ENCODE measurements at places on chromosomes 13 and 19.

DNA sequence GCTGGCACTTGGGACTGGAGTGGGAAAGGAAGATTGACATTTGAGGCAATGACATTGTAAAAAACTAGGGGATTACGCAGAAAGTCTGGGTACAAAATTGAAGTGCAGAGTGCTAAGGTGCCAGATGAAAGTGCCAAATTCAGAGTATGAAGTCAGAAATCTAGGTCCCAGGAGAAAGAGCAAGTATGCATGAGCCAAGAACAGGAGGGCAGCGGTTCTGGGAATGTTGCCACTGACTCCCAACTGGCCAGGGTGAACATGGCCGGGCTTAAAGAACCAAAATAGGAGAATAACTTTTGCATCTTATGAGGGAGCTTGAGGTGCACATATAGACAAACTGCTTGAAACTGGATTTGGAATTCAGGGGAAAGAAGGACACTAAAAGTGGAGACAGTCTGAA is 495.8 kb upstream of the KLF12 start:
- DNase-seq, result no peak

DNA sequence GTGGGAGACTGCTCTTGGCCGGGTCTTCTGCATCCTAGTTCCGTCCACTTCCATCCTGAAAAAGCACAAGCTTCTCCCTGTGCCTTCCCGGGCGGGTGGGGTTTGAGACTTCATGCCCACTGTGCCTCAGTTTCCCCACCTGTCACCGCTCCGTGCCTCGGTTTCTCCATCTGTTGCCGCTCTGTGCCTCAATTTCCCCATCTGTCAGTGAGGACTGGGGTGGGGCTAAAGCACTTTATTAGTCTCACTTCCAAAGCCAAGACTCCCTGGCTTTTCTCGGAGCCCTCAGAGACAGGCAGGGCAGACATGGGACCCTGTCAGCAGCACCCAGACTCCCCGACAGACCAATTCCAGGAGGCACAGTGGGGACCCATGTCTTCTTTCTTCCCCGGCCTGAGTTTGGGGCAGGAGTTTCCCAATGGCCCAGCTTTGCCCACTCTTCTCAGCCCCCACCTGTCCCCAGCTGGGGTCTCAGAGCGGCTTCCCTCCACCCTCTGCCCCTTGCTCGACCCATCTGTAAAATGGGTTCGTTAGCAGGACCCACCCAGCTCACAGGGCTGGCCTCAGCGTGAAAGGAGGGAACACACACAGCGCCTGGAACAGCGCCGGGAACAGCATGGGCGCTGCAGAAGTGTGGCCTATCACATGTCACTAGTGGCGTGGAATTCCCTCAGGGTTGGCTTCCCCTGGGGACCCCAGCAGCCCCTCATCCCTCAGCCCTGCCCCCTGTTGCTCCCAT is 4.6 kb upstream of the PEAK3 start:
- no peak for DNase-seq

DNA sequence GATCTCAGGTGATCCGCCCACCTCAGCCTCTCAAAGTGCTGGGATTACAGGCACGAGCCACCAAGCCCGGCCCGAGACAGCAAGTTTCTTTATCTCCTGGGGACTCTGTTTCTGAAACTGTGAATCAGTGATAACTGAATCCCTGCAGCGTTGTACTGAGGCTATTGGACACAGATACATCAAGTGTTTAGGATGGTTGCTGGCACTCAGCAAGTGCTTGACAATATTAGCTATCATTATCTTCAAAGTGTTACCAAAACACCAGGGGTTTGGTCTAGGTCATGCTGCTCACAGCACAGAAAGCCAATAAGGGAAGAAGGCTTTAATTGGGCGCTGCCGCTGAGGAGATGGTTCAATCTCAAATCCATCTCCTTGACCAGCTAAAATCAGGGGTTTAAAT is 20.5 kb upstream of the PNMA8C start:
- no peak for DNase-seq

- DNase-seq, result no peak
Observed at GRCh38 chr19:17393002-17393401, 994 bp downstream of the CCDC194 start.

DNA sequence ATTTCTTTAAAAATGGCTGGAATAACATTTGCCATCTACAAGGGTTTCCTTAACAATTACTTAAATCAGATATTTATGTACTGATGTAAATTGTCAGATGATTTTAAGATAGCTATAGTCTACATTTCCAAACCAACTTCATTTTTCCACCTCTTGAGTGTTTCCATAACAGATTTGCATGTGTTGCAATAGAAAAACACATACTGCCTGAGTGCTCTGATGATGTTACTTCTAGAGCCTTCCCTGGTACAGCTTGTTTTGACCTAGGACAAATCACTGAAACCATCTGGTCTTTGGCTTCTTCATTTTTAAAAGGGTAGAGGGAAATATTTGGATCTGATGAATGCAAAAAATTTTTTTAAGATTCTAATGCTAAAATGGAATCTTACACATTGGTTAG is 245.9 kb downstream of the PCDH9 start:
- no peak for DNase-seq

DNA sequence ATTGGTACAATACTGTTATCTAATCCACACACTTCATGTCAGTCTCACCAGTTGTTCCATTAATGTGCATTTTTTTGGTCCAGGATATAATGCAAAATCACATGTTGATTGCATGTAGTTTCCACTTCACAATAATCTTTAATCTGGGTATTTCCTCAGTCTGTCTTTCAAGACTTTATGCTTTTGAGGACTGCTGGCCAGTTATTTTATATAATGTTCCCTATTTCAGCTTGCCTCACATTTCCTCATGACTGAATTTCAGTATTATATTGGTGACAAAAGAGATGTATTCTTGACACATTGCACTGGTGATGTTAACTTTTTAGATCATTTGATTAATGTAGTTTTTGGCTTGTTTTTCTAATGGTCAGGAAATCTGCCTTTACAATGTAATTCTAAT is 368.3 kb downstream of the IRS2 start:
- DNase-seq, result no peak

GRCh38 chr13:41382431-41382830 is 71.4 kb downstream of the NAA16 start:
- DNase-seq, result no peak

DNA sequence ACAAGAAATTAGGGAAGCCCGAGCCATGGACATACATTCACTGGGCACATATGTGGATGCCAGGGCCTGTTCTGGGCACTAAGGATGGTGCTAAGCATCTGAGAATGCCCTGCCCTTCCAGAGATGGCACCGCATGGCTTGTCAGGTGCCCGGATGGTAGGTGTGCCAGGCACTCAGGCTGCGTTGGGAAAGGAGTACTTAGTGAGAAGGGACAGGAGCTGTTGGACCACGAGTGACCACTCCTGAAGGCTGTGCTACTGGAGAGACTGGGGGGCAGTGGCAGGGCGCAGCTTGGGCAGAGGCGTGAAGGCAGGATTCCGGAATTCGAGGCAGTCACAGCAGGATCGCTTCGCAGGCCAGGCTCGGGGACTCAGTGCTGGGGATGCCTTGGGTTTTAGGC is 38.0 kb upstream of the EHD2 start:
- DNase-seq, result no peak

GRCh38 chr13:59522652-59523051 is 641.1 kb downstream of the DIAPH3 start:
- DNase-seq, result no peak

Measured in activated gamma-delta T cell (primary cell).